ENCODE measurements at places on chromosomes 7 and 10.

GRCh38 chr10:96130326-96130995 lies 364 bp downstream of the ZNF518A start:
- DNase-seq: peak; percentile 73

GRCh38 chr7:158843771-158844170 lies 12.6 kb upstream of the DYNC2I1 start:
- DNase-seq: no peak

- DNase-seq: no peak
Measured at GRCh38 chr7:47039904-47040303, 542.0 kb downstream of the TNS3 start.

GRCh38 chr10:71687480-71687879 lies 32.1 kb downstream of the C10orf105 start:
- no peak for DNase-seq

DNA sequence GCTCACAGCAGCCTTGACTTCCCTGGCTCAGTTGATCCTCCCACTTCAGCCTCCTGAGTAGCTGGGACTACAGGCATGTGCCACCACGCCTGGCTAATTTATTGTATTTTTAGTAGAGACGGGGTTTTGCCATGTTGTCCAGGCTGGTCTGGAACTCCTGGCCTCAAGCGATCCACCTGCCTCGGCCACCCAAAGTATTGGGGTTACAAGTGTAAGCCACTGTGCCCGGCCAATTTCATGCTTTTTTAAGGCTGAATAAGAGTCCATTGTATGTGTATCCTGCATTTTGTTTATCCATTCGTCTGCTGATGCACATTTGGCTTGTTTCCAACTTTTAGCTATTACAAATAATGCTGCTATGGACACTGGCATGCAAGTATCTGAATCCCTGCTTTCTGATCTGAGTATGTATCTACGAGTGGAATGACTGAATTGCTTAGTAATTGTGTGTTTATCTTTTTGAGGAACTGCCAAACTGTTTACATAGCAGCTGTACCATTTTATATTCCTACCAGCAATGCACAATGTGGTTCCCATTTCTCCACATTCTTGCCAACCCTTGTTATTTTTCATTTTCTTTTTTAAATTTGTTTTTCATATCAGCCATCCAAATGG lies 37.3 kb upstream of the TPST1 start:
- no peak for DNase-seq

GRCh38 chr10:96890172-96890513 lies 58.0 kb downstream of the LCOR start:
- no peak for DNase-seq

GRCh38 chr7:4803397-4804241 lies 28.2 kb downstream of the AP5Z1 start:
- DNase-seq: no peak

DNA sequence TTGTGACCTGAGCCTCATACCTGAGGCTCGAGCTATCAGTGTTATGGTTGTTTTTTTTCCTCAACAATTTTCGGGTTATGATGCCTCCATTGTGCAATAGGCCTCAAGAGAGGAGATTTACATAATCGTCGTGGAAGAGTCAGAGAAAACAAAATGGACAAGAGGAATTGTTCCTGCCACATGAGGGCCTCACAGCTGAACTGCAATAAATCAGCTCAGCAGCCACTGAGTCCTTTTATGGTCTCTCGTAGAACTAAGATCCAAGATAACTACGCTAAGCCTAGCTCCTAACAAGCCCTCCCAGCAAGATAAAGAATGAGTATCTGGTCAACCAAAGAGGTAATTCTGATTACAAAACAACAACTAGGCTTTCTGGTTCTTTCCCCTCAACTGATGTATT lies 336.8 kb downstream of the WDR11 start:
- peak; percentile 72 for DNase-seq

DNA sequence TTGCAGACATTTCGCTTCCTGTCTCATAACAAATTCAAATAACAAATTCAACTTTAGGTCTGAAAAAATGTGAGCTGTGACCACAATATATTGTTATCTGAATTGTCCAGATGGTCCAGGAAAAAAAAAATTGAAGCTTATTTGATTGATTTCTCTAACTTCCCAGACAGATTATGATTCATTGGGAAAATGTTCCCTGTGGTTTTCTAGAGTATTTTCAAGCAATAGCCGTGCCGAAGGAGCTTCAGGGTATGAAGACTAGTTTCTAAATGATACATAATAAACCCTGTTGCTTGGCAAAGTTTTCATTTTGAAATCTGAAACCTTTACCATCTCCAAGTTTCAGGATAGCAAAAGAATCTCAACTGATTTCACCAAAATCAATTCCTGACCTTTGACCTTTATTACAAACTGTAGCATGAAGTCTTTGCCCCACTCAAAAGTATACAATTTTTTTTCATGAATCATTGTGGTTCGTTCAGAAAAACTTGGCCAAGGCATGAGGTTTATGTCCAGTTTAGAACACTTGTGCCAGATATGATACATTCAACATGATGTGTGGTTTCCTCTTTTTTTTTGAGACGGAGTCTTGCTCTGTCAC lies 109.9 kb downstream of the JCAD start:
- DNase-seq: no peak

DNA sequence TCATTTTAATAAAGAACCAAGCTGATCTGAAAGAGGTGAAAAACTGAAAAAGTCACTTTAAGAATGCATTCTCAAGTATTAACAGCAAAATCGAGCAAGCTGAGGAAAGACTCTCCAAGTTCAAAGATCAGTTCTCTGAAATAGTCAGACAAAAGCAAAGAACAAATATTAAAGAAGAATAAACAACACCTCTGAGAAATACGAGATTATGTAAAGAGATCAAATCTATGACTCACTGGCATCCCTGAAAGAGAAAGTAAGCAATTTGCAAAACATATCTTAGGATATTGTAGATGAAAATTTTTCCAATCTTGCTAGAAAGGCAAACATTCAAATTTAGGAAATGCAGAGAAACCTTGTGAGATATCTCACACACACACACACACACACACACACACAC lies 138.4 kb upstream of the HGF start:
- no peak for DNase-seq

- DNase-seq: no peak
Measured at GRCh38 chr7:44633254-44634186, 27.1 kb downstream of the OGDH start.

DNA sequence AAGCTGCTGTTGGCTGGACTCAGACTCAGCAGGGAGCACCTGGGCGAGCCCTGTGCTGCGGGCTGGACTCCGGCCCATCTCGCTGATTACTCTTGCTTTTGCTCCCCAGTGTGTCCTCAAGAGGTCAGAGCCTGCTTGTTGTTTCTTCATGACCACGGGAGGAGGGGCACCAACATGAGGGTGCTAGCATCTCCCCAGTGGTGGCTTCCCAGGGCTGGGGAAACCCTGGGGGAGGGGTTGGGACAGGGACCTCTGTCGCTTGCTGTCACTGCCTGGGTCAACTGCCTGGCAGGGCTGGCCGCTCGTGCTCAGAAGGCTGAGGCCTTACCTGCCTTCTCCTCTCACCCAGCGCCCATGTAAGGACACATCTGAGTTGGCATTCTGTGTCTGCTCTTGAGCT lies 152.3 kb upstream of the SHH start:
- no peak for DNase-seq

DNA sequence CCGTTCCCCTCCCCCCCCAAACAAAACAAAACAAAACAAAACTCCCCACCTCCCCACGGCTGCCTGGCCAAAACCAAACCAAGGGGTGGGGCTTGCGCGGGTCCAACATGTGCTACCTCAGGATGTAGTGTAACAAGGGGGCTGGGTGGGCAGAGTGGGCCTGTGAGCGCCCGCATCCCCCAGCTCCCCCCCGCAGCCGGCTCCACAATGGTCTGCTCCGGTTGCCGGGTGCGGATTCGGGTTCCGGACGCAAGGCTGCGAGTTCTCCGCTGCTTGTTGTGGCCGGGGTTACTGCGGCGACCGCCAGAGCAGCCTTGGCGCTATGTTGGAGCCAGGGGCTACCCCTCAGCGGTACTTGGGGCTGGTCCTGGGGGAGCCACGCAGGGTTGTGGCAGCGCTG lies 4.9 kb downstream of the C10orf143 start:
- DNase-seq: no peak

GRCh38 chr7:137501562-137501961 lies 158.0 kb upstream of the PTN start:
- no peak for DNase-seq

- DNase-seq: no peak
Measured at GRCh38 chr10:125795637-125796190, 20.1 kb upstream of the MMP21 start.

- DNase-seq: no peak
Measured at GRCh38 chr10:61404751-61405150, 48.4 kb downstream of the TMEM26 start.

- no peak for DNase-seq
Measured at GRCh38 chr7:146503844-146504243, 387.2 kb downstream of the CNTNAP2 start.

GRCh38 chr7:143379611-143380259 lies 1.4 kb upstream of the ZYX start:
- DNase-seq: peak; percentile 50

DNA sequence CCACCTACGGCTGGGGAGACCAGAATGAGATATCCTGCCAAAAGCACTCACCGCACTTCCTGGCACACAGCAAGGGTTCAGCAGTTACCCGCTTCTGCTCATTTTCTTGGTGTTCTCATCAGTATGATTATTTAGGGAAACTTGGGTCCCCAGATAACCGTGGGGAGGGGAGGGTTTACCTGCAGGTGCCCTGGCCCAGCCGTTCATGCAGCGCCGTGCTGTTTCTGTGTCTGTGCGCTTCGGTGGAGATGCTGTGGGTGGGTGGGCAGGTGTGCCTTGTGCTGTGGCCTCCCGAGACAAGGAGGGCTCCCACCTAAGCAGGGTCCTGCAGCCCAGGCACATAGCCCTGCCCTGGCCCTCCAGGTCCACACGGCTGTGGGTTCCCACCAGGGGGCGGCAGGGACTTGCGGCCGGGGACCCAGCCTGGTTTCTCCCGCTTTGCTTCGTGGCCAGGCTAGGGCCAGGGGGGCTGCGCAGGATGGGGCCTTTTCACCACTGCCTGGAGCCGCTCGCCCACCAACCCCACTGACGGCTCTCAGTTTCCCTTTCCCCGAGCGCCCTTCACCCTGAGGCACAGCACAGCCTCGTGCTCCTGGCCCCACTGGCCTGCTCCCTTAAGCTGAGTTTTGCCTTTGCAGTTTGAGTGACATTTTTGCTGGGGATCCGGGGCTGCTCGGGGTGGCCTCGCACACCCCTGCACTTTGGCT lies 78.5 kb downstream of the LHPP start:
- DNase-seq: peak; percentile 77

GRCh38 chr7:156478486-156478885 lies 162.1 kb upstream of the RNF32 start:
- no peak for DNase-seq

GRCh38 chr7:22698767-22699166 lies 28.2 kb upstream of the IL6 start:
- DNase-seq: no peak

DNA sequence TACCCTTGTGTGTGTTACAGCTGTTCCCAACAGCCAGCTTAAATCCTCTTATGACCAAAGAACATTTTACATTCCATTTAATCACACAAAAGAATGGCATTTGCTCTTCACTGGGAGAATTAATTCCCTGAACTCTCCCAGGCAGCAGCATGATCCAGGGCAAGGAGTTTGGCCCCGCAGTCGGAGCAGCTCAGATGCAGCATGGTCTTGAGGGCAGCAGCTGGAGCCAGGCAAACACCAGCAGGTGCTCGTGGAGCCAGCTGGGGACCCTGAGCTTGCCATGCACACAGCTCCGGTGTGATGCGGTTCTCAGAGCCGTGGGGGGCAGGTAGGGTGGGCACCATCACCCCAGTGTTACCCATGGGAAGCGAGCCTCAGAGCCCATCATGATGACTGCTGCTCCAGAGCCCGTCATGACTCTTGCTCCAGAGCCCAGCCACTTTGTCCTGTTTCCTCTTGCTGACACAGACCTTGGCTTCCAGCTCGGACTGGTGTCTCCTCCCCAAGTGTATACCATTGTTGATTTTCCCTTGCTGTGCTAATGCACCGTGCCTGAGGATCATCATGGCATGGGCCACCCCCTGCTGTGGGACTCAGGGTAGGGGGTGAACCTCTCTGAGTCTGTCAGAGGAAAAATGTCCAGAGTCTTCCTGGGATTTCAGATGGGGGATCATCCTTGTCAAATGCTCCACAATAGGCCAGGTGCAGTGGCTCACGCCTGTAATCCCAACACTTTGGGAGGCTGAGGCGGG lies 75.8 kb downstream of the ZRANB1 start:
- DNase-seq: no peak

DNA sequence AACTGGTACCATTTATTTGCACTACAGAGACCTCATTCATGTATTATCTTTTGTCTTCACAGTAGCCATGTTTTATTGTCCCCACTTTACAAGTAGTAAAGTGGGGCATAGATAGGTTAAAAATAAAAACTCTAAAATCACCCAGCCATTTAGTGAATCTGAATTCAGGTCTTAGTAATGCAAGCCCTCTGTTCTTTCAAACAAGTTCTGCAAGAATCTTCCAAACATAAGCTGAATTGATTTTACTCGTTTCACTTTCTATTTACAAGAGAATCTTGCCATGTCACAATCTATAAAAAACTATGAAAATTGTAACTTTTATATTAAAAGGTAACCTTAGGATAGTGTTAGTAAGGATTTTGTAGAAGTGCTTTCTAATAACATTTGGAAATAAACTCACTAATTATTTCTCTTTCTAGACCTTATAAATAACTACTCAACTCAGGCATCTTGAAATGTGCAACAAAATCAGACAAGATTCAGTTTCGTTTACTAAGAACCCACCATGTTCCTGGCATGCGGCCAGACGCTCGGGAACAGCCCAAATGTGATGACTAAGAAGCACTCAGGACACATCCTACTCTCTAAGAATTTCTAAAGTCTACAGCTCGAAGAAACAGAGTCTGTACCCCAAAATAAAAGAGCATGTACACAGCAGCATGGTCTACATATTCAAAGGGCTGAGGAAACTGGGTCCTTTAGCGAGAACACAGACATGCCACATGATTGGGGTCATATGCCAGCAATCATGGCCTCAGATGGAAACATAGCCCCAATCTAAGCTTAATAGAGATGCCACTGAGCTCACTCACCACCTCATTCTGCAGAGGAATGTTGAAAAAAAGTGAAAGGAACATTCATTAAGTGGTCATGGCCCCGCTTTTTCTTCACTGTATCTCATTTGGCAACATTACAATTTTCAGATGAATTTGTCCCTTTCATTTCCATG lies 167.6 kb downstream of the AMPH start:
- DNase-seq: no peak

DNA sequence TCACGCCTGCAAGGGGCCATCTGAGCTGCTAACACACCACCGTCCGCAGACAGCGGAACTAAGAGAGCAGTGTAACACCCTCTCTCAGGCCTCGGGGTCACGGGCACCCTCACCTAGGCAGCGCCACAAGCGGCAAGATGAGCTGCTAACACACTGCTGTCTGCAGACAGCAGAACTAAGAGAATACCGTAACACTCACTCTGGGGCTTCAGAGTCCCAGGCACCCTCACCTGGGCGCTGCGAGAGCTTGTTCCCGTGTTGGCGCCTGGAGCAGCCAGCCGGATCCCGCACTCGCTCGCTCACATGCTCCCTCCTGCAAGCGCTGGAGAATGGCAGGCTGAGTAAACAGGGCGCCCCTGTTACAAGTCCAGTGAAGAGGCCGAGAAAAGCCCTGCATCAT lies 160.2 kb downstream of the SRPK2 start:
- DNase-seq: no peak
